ENCODE measurements at places on chromosomes 2 and 18.

- DNase-seq = no peak
Measured at GRCh38 chr2:125004106-125004800, 979.2 kb downstream of the CNTNAP5 start.

- DNase-seq = no peak
Measured at GRCh38 chr2:46448641-46449040, 30.7 kb upstream of the TMEM247 start.

DNA sequence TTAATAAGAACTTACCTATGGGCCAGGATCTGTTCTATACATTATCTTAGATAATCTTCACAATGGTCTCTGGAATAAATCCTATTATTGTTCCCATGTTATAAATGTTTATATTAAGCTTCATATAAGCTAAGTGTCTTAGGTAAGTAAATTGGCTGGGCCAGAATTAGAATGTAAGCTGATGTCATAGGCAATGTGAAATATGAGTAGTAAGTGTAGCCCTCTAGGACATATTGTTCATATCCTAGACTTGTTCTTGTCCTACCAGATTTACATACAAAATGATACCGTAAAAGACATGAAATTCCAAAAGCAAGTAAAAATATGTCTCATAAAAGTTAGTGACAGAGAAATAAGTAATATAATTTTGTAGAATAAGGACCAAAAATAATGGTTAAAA is 89.9 kb downstream of the CDH19 start:
- no peak for DNase-seq

DNA sequence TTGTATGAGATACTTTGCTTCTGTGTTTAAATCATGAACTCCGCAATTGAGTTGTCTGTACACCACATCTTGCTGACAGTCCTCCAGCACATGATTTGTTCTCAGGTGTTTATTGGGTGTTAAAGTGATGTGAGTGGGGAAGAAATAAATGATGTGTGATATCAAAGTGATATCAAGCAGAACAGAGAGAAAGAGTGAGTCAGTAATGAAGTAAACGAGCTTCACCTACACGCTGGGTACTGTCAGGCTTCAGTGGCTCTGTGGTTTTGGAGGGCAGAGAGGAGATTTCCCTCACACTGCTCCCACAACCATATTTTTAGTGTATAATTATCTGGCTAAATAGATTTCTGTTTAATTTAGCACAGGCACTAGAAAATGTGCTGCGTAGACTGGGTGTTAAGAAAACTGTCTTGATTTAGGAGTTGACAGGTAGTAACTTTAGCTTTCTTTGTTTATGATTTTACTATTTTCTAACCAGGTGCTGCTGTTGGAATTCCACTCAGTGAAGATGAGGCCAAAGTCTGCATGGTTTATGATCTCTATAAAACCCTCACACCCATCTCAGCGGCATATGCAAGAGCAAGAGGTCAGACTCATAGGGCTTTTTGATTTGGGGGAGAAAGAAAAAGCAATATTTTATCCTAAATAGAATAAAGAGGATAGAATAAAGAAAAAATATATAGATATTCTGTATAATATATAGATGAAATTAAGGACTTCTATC is 21.2 kb downstream of the ATIC start:
- no peak for DNase-seq

DNA sequence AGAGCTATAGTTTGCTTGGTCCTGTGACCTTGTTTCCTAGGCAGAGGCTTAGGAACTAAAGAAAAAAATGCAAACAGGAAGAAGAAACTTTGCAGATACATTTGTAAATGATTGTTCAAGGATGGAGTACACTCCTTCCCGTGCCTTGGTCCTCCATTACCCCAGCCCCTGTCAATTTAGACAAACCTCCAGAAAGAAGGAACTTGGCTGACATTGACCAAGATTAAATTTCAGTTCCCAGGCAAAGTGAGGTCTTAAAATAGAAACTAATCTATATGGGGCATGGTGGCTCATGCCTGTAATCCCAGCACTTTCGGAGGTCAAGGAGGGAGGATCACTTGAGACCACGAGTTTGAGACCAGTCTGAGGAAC is 179.9 kb upstream of the FN1 start:
- DNase-seq = no peak

- no peak for DNase-seq
Measured at GRCh38 chr18:48729404-48729803, 190.6 kb downstream of the CTIF start.

DNA sequence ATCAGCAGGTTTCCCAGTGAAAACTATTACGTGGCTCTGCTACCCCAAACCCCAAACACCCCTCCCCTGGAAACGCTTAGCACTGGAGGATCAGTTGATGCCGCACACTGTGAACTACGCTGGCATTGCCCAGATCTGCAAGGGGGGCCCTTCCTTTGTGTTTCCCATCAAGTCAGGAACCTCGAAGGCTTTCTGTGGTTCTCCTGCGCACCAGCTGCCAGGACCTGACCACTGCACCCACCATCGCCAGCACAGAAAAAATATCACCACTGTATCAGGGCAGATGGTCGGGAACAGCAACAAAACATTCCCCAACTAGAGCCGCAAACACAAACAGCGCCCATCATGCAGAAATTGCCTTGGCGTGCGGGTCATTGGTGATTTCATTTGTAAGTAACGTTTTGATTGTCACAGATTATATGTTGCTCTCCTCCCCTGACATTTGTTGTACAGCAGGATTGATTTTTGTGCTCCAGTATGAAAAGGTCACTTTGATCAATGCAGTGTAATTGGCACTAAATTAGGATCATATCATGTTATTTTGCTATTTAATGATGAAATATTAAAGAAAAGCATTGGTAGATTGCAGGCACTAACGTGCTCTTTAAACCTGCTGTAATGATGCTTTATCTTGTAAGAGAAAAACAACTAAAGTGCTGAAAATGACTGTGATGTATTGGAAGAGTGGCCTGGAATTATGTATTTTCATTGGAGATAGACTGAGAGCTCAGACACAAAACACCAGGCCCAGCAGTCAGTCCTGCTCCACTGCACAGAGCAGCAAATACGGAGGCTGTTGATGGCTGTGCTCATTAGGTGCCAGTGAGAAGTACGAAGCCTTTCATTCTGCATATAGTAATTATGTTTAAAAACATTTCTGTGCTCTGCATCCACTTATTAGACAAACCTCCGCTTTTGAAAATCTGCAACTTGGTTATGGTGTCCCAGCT is 833.2 kb upstream of the SALL3 start:
- DNase-seq = no peak

DNA sequence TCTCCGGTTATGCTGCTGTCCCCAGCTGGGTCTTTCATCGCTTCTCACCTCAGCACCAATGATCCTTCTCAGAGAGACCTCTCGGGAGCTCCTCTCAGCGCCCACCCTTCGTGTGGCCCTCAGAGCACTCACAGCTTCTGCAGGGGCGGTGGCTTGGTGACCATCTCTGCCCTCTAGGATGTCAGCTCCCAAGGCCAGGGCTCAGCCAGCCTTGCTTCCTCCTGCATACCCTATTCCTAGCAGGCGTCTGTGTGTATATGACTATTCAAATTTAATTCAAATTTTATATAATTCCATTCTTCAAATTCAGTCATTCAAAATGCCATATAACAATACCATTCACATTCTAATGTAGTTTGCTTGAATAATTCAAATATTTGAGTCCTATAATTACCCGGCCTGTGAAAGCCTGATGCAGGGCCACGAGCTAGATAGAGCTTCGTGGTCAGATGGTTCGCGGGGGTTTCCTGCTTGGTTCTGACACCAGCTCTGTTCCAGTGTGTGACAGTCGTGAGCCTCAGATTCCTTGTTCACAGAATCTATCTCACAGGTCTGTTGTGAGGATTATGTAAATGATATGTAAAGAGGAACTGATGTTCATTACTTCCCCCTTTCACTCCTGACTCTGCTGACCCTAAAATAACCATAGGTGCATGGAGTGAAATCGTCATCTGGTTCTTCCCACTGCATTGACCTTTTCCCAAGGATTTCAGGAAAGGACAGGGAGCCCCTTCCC is 94.0 kb upstream of the CNGA3 start:
- no peak for DNase-seq

DNA sequence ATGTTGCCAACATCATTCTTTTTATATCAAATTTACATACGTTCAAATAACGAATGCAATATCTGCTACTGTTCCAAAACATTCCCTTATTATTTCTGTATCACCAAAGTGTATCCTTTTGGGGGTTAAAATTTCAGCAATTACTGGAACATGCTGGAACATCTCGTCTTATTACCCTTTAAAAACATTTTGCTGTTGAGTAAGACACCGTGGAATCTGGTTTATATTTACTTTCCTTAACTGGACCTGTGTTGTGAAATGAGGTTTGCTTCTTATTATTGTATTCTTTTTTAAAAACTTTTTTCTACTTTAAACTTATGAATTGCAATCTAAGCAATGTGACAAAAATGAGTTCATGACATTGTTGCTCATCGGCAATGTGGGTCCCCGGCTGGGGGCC is 87.4 kb upstream of the PTPRM start:
- DNase-seq = no peak

- no peak for DNase-seq
Measured at GRCh38 chr18:1252534-1252933, 347.9 kb downstream of the ADCYAP1 start.

GRCh38 chr2:68472796-68473414 is 5.5 kb downstream of the APLF start:
- DNase-seq = no peak

- no peak for DNase-seq
Measured at GRCh38 chr2:127105656-127106456, 1.1 kb downstream of the BIN1 start.

DNA sequence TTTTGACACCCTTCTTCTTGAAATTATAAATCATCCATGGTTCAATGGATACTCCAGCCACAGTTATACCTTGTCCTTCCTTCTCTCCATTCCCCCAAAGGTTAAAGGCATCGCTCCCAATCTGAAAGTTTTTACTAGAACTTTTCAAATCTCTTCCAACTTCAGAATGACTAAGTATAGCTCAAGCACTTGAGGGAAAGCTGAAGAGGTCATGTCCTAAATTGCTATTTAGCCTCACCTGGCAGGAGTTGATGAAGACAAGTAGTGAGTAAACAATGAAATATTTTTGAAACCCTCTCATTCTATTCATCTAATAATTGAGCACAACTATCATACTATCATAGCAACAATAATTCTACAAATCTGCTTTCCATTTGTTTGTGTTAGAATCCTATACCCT is 167.8 kb downstream of the HNMT start:
- no peak for DNase-seq

DNA sequence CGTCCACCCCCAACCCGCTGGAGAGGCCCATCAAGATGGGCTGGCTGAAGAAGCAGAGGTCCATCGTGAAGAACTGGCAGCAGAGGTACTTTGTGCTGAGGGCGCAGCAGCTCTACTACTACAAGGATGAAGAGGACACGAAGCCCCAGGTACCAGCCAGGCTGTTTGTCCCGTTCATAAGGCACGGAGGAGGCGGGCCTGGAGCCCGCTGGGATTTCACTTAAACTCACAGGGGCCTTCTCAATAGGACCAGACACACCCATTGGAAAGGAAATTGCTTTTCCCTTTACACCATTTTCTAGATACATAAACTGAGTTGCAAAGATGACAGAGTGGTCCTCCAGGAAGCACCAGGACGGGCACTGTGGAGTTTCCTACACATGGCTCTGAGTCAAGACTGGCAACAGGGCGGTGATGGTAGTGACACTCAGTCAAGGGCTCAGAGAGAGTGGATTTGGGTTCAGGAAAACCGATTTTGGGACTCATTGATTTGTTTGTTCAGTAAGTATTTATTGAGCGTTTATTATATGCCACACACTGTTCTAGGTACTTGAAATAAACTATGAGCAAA is 40.7 kb downstream of the ARHGAP25 start:
- no peak for DNase-seq

DNA sequence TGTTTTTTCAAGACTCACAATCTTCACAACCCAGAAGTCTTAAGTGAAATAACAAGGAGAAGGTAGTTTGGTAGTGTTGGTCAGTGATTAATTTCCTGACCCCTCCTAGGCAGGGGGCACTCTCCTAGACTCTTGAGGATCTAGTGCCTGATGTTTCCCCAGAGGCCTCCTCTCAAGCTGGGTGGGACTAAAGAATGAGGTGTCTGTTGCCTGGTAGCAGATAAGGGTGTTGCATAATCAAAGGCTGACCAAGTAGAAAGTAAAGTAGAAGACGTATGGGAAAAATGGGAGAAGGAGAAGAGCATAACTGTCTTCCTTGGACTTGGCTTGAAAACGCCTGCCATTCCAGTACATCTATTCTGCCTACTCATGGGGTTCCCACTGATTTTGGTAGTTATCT is 37.8 kb downstream of the VIT start:
- DNase-seq = no peak

DNA sequence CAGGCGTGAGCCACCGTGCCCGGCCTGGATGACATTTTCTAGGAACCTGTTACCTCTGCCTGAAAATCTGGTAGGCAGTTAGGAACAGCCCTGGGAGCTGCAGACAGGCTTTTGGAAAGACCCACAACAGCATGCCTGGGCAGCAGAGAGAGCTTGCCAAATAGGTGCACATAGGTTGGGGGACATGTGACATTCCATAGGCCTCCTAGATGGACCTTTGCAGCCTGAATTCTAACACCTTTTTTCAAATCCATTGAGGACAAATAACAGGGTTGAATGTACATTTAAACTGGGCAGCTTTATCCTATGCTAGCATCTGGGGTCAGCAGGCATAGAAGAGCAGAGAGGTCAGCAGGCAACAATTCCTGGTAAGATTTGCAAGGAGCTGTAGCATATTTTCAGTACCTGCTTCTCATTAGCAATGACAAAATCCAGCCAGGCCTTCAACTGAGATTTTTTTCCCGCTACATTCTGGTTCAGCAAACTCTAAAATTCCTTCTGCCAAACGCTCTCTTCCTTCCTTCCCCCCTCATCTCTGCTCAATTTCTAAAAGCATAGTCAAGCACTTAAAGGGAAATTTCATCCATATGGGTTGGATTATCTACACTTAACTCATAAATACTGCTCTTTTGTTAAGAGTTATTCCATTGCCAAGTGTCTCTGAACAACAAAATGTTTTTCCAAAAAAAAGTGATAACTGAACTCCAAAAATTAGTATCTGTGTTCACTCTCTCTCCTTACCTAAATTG is 75.2 kb downstream of the SOWAHC start:
- DNase-seq = no peak

DNA sequence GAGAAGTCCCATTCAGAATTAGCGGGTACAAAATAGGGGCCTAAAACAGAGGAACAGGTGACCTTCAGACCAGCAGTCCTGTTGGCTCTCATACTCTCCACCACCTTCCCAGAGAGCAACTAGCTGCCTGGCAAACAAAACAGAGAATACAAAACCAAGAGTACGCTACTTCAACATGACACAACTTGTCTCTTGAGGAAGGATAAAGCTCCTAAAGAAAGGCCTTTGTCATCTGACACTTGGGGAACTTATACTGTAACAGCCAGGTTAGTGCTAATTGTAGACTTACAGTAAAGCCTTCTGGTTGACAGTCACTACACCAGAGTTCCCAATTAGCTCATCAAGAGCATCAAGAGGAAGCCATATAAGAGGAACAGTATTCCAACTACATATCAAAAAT is 282.1 kb upstream of the NT5C1B start:
- no peak for DNase-seq
